ENCODE measurements at places on chromosomes 4 and X. TPM values are rescaled to one million over a fixed set of nuclear protein-coding genes. Genes with fewer than 3 reads are reported as not detected.

DNA sequence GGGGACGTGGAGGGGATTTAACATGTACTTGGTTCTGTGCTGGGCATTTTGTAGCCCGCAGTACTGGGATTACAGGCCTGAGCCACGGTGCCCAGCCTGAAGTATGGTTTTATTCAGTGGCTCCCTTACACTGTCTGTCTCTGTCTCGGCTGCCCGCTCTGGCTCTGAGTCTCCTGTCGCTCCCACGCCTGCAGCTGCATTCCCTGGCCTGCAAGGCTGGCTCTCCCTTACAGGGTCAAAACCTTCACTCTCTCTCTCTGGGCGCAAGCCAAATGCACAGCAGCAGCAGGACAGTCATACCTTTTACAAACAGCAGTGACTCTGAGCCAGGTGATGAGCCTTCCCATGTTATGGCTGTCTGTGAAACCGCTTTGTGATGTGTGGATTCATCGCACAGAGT, 72.1 kb downstream of the HTRA3 start:
- H3K27ac ChIP-seq = no peak overlapping the region
- no peaks in the 10 kb centered on the region for H3K4me1 ChIP-seq
- H3K36me3 ChIP-seq = no peaks in the 10 kb centered on the region
- peaks cover 3% of the 10 kb centered on the region for H3K27me3 ChIP-seq

DNA sequence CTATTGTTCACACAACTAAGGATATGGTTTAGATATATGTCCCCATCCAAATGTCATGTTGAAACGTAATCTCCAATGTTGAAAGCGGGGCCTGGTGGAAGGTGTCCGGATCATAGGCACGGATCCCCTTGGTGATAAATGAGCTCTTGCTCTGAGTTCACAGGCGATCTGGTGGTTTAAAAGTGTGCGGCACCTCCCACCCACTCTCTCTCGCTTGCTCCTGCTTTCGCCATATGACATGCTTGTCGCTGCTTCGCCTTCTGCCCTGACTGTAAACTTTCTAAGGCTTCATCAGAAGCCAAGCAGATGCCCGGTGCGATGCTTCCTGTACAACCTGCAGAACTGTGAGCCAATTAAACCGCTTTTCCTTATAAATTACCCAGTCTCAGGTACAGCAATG, 128.5 kb downstream of the NFKB1 start:
- H3K27me3 ChIP-seq = no peaks in the 10 kb centered on the region
- no peak overlapping the region for H3K4me3 ChIP-seq
- no peak for DNase-seq
- H3K27ac ChIP-seq = no peak overlapping the region
- peaks cover 32% of the 10 kb centered on the region for H3K4me1 ChIP-seq

DNA sequence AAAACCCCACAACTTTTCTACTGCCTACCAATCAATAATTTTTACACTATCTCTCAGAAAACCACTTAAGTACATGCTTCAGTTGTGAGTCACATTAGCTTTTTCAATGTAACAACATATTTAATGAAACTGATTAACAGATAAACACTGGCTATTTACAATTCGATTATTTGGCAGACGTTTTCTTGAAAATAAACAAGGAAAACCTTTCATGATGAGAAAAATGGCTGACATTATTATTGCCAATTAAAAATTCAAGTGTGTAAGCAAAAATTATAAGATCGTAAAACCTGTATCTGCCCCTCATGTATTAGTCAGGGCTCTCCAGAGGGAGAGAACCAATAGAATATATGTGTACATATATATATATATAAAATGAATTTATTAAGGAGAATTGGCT, 1555.5 kb upstream of the IGFBP7 start:
- no peaks in the 10 kb centered on the region for H3K4me1 ChIP-seq
- H3K4me3 ChIP-seq = no peak overlapping the region
- no peaks in the 10 kb centered on the region for H3K27me3 ChIP-seq
- no peaks in the 10 kb centered on the region for H3K36me3 ChIP-seq
- DNase-seq = no peak

DNA sequence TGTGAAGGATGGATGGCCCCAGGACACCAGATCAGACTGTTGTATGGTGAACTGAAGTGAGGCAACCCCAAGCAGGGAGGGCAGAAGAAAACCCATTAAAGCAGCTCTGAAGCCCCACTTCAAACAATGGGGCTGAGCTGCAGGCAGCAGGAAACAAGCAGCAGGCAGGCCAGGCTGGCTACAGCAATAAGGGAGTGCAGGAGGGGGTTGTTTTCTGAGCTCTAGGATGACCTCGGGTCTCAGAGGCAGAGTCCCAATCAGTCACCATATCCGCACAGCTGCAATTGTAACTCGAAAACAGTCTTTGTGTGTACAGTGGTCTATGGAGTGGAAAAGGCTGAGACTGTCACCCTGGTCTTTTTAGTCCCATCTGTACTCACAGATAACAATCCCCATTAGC, 90.4 kb downstream of the COL4A6 start:
- H3K36me3 ChIP-seq = no peaks in the 10 kb centered on the region
- peak overlapping the region; percentile 21 for H3K27ac ChIP-seq
- peak; percentile 87 for DNase-seq
- H3K4me3 ChIP-seq = no peak overlapping the region
- H3K27me3 ChIP-seq = no peaks in the 10 kb centered on the region

- no peaks in the 10 kb centered on the region for H3K4me1 ChIP-seq
- DNase-seq = peak; percentile 73
- peaks cover 10% of the 10 kb centered on the region for H3K27me3 ChIP-seq
- no peak overlapping the region for H3K4me3 ChIP-seq
- no peak overlapping the region for H3K27ac ChIP-seq
Measured at GRCh38 chr4:68271851-68272357, 26.4 kb upstream of the TMPRSS11B start.

- no peaks in the 10 kb centered on the region for H3K4me1 ChIP-seq
- no peak overlapping the region for H3K27ac ChIP-seq
- no peak for DNase-seq
- no peak overlapping the region for H3K4me3 ChIP-seq
Measured at GRCh38 chr4:147174591-147174990, 228.9 kb upstream of the TTC29 start.

- no peak for DNase-seq
- H3K36me3 ChIP-seq = no peaks in the 10 kb centered on the region
- no peaks in the 10 kb centered on the region for H3K27me3 ChIP-seq
- H3K4me3 ChIP-seq = no peak overlapping the region
- H3K4me1 ChIP-seq = no peaks in the 10 kb centered on the region
- H3K27ac ChIP-seq = no peak overlapping the region
Measured at GRCh38 chr4:8173492-8174242, 15.1 kb upstream of the ABLIM2 start.

Gene CTAG1B
- polyA plus RNA-seq = not detected

Gene SNCA
- polyA plus RNA-seq = 67.0 TPM

Gene CYBB
- polyA plus RNA-seq = not detected
